Activated naive CD4-positive, alpha-beta T cell (primary cell): ENCODE measurements at places on chromosomes 7 and 10.

GRCh38 chr10:116781370-116781884 is 39.1 kb upstream of the HSPA12A start:
- no peak for DNase-seq

GRCh38 chr10:12482587-12482986 is 133.2 kb downstream of the CAMK1D start:
- no peak for DNase-seq

GRCh38 chr10:35517431-35518181 is 87.5 kb upstream of the GJD4 start:
- DNase-seq, result no peak

- no peak for DNase-seq
Observed at GRCh38 chr10:77319557-77319956, 318.1 kb downstream of the KCNMA1 start.

DNA sequence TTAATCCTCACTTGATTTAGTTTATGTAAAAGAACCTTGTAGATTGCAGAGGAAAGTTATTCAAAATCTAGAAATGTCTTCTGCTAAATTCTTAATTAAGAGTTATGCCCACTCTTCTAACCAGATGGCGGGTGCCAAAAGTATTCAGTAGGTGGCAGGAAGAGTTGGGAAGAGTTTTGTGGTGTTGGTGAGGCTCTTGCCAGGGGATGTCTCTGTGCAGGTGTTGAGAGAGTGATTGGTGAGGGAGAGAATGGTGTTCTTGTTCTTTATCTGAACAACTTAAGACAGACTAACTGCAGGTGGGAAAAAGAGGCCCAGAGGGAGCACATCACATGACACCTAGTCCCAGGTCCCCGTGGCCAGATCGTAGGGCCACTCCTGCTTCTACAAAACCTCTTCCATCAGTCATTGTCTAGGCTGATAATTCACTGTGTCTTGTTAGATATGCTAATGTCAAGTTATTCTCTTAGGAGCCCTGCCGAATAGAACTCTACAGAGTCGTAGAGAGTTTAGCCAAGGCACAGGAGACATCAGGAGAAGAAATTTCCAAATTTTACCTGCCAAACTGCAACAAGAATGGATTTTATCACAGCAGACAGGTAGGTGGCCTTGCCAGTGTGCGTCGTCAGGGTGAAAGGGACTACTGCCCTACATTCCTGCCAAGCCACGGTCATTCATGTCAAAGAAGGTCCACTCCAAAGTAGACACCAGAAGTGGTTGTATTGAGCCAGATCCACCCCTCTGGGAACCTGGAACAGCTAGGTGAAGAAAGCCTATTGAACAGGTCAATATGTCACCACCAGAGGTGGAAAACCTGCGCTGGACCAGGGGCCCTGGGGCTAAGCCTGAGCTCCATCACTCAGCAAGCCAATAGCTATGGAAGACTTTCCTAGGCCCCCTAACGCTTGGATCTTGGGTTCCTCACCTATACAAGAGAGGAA is 3.4 kb downstream of the IGFBP1 start:
- no peak for DNase-seq

DNA sequence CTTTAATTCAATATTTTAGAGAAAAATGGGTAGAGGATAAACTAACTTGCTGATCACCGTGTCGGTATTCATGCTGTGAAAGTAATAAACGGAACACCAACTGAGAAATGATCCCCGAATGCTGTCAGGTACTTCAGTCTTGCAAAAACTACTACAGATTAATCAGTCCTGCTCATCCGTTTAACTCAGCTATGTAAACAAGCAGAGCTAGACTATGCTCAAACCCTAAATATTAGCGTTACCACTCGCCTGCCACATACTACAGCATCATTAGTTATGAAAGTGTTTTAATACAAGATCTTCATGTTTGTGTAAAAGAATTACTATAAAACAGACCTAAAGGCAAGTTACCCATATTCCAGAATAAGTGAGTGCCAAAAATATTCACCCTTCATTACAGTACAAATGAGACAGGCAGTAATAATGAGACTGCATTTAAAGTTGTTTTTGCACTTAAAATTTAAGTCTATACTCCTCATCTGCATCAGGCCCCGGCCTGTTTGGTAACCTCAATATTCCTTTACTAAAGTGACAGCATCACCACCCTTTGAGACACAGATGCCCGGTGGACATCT is 952 bp downstream of the DNMBP start:
- no peak for DNase-seq

DNA sequence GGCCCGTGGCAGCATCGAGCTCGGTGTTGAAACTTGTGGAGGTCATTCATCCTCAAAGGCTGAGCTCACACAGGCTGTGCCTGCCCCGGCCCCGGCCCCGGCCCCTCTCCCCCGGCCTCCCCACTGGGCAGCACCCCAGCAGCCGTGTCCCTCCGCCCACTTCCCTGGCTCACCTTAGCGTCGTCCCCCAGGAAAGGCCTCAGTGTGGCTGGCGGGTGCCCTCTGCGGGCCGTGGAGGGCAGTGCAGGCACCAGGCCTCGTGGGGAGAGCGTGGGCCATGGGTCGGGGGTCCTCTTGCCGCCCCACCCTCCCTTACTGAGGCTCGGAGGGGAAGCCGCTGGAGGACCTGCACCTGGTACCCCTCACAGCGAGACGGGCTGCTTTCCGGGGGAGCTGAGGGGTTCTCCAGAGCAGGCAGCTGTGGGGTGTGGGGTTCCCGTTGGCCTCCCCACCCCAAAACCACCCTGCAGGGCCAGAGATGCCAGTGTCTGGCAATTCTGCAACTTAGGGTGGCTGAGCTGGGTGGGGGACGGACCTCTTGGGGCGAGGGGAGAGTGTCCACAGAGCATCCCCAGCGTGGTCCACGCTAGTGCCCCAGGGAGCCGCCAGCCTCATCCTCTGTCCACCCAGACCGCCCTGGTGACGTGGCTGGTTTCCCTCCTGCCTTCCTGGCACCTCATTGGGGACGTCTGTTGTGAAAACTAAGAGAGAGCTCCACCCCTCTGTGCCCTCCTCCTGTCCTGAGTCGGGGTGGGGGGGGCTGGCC is 44.2 kb upstream of the DPYSL4 start:
- no peak for DNase-seq
